Activated effector memory CD4-positive, alpha-beta T cell treated with Interleukin-2 at 50 U/mL for 16 hours (primary cell): ENCODE measurements at places on chromosomes 1 and 21.

DNA sequence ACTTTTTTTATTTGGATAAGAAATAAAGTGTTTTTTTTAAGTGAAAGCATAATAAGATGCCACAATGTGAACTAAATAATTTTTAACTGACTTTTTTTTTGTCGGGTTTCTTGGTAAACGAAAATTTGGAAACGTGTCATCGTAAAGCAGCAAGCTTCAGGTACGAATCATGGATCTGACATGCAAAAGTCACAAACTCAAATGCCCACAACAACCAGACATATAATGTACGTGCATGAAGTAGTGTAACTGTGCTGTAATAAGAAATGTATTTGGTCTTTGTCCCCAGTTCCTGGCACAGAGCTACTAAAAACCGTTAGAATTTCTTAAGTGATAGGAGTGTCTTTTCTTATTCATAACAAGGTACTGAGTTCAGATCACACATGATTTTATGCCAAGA, 44.3 kb upstream of the LRRC7 start:
- DNase-seq = no peak

GRCh38 chr1:72013161-72013560, 269.2 kb downstream of the NEGR1 start:
- DNase-seq = no peak

DNA sequence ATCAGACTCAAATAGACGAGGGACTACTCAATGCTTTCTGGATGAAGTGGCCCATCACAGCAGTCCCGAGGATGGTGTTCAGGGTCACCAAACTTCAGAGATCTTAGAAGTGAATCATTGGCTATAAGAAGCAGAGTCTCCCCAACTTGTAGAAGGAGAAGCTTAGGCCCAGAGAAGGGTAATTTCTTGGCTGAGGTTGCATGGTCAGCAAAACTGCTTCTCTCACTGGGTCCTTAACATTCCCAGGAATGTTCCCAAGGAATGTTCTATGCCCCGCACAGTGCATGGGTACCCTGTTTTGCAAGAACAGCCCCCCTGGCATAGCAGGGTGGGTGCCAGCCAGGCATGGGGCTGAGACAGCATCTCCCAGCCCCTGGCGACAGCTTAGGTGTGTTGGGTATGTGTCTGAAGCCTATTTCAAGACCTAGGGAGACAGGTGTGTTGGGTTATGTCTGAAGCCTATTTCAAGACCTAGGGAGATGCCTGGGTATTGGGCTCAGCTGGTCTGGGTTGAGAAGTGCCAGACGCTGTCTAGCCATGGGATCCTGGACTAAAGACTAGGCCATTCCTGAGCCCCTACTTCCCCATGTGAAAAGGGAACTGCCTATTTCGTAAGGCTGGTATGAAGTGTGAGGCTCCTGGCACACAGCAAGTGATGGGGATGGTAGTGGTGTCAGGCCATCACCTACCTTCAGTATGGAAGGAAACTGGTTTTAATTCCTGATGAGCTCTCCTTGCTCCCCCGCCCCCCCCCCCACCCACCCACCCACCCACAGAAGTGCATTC, 26.1 kb downstream of the PADI6 start:
- DNase-seq = no peak

DNA sequence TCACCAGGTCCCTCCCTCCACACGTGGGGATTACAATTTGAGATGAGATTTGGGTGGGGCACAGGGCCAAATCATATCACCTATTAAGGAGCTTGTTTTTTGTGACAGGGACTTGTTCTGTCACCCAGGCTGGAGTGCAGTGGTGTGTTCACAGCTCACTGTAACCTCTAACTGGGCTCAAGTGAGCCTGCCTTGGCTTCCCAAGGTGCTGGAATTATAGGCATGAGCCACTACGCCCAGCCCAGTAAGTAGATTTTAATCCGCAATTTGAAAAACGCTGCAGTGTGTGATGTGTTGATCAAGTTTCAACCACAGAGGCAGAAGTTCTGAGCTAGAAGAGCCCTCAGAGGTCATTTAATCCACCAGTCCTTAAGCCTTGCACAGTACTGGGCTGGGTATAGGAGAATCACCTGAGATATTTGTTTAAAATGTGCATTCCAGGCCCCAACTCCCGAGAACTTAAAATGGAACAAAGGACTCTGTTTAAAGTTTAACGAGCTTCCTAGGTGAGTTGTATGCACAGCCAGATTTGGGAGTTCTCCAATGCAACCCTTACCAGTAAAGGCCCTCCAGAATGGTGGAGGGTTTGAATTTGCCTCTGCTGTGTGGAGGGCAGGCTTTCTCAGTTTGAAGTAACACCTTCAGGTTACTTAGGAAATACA, 13.4 kb downstream of the RPL11 start:
- DNase-seq = no peak

DNA sequence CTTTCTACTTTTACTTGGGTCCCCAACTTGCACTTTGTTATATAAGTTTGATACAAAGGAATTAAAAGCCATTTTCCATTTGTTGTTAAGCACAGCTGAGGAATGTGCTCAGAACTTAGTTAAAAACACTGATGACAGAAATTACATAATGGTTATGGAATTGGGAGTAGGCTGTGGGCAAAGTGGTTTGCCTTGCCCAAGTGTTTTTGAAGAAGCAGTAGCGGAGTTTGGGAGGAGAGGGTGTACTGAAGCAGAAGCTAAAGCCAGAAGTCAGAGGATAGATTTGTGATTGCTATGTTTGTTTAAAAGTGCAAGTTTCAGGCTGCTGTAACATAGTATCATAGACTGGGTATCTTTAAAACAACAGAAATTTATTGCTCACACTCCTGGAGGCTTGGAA, 391.8 kb downstream of the DUSP10 start:
- DNase-seq = no peak

DNA sequence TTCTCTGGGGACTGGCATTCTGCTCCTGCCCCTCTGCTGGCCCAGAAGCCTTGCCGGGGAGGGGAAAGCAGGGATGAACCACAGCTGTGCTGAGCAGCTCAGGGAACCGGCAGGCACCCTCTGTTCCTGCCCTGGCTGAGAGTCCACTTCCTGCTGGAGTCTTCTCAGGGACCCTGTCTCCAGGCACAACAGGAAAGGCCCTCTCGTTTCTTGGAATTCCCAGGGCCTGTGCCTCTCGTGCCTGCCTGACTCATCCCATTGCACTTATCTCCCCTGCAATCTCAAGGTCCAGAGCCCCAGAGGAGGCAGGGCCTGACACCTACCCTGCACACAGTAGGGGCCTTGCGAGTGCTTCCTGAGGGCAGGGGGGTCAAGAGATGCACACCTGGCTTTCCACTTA, 1.1 kb upstream of the EDN2 start:
- DNase-seq = no peak

- no peak for DNase-seq
Observed at GRCh38 chr1:159352436-159352835, 50.3 kb downstream of the FCER1A start.

- no peak for DNase-seq
Observed at GRCh38 chr1:244291236-244292201, 160.2 kb downstream of the ADSS2 start.

- DNase-seq = no peak
Observed at GRCh38 chr1:5613900-5614299, 378.3 kb downstream of the NPHP4 start.
